LoVo (cell line): ENCODE measurements at places on chromosomes 11 and 22.

- DNase-seq, result no peak
Measured at GRCh38 chr22:42462016-42462415, 29.8 kb upstream of the NFAM1 start.

DNA sequence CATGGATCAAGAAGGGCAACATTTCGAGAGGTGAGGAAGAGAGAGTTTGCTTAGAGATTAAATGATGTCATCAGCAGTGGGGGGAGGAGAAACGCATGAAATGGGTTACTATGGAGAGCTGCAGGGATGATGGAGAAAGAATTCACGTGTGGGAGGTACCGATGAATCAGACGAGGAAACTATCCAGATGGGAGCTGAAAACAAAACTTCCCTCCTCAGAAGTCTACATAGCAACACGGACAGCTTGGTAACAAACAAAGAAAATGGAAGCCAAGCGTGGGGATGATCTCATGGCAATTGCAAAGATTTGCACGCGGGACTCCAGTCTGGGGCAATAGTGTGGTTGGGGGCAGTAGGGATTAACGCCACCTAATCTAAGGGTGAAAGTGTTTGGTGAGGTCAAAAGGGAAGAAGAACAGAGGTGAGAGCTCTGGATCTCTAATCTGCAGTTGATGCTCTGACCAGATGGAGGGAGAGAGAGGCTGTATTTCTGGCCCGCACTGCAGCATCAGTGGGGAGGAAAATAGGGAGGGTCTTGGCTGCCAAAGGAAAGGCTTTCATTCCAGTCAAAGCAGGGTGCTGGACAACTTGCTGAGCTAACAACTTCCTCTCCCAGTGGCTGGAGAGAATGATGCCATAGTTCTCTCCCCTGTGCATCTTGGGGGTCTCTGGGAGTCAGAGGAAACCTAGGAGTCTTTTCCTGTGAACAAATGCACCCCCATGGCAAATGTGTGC, 43.4 kb upstream of the CSNK2A3 start:
- no peak for DNase-seq

DNA sequence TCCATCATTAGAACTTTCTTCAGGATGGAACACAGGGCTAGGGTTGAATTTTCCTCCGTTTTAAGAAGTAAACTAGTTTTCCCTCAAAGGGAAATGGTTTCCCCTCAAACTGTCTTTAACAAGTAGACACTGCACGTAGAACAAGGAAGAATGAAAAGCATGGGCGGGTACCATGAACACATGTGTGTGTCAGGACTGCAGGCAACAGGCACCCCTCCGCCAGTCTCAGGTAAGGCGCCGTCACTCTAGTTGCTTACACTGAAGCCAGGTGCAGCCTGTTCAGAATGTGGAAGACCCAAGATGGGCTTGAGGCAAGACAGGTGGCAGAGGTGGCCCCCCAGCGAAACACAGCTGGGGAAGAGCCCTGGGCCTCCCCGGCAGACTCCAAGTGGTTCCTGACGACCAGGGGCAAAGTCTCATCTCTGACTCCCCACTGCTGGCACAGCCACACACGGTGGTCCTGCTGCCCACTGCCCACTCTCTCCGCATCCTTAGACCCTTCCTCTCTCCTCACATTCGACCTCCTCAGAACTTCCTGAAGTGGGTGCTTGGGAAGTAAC, 25.4 kb upstream of the MOB2 start:
- no peak for DNase-seq

DNA sequence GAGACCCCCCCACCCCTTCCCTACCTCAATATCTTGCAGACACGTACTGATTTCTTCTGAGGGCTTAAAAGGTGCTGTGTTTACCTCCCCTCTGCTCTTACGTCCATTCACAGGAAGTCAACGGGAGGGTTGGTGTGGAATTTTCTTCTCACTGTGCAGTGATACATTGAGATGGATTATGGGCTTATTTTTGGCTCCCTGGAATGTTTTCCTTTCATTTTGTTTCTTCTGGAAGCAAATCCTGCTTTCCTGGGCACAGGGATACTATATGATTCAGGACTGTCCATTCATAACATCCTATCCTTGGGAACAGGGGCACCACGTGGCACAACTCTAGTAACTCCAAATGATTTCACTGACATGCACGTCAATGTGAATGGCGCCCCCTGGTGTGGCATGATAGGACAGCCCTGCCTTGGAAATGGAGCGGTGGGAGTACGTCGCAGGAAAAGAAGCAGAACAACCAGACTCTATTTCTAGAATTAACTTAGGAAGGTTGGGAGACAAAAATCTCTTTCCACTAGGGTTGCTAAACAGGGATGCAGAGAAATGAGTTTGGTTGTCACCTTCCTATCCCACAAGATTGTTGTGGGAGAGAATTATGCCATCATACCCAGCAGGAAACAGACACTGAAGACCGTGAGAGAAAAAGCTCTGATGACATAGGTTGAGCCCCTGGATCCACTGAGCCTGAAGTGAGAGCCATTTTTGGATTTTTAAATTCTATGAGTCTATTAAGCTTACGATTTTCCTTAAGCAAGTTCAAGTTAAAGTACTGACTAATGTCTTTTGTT, 146.5 kb upstream of the RAG2 start:
- DNase-seq, result peak; percentile 24

DNA sequence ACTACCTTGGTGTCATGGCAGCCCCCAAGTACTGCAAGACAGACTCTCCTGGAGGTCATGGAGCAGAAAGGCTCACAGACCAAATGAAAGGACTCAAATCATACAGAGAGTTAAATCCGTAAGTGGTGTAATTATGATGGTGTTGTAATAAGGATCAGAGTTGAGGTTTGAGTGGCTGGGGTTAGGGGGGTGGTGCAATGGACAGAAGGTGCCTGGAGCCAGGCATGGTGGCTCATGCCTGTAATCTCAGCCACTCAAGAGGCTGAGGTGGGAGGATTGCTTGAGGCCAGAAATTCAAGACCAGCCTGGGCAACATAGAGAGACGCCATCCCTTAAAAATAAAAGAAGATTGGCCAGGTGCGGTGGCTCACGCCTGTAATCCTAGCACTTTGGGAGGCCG, 18.7 kb downstream of the ART5 start:
- no peak for DNase-seq

GRCh38 chr11:95585069-95585751, 204.4 kb downstream of the FAM76B start:
- no peak for DNase-seq

DNA sequence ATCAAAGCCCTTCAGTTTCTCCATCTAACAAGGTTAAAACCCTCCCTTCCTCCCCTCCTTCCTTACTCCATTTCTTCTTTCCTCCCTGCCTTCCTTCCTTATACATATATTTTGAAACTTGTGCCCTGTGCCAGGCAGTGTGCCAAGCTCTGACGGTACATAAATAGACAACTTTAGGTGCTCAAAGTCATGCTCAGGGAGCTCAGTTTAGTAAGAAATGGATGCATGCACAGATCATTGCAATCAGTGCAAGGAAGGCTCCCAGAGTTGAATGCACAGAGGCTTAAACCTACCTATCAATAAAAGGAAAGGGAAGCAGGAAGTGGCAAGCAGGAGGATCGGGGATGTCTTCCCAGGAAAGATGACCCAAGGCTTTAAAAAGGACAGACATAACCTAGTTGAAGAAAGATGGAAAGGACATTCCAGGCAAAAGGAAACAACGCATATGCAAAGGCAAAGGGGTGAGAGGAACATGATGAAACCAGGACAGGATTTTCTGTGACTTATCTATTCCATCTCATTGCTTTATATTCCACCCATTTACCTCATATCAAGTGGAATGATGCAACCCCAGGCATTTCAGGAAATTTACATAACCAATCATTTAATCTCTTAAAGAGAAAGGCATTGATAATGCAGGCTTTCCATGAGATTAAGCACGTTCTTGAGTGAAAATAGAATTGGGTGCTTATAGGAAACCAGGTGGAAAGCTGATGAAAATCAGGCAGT, 13.2 kb downstream of the FZD4 start:
- no peak for DNase-seq

DNA sequence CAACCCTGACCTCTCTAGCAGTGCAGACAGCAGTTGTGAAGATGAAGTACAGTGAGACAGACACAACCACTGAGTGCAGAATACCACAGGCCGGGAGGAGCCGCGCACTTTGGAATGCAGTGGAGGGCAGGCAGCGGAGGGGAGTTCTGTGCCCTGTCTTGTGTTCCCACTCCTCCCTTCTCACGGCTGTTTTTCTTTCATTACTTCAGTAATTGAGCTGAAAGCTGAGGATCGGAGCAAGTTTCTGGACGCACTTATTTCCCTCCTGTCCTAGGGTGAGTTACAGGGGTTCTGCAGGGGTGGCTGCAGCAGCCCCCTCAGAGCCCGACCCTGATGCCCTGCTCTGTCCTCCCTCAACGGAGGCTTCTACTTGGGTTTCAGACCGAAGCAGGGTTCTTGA, 5.6 kb downstream of the CLDN5 start:
- DNase-seq, result no peak

- DNase-seq, result no peak
Measured at GRCh38 chr11:114182471-114183043, 113.6 kb upstream of the NNMT start.

DNA sequence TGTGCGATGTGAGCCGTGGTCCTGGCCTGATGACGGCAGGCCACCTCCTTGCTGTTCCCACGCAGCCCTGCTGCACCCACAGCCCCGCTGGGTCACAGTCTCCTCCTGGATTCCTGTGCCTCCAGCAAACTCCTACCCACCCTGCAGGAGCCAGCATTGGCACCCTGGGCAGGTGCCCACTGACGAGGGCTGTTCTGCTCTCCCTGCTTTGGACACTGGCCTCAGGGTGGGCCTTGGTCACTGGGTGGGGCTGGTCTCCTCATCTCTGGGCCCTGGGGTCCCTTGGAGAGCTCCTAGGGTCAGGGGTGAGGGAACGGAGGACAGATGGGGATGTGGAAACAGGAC, 12.7 kb downstream of the TSPAN4 start:
- no peak for DNase-seq

GRCh38 chr11:47843361-47844055, 4.6 kb downstream of the NUP160 start:
- DNase-seq, result no peak
